ENCODE measurements at places on chromosomes 2 and 18.

DNA sequence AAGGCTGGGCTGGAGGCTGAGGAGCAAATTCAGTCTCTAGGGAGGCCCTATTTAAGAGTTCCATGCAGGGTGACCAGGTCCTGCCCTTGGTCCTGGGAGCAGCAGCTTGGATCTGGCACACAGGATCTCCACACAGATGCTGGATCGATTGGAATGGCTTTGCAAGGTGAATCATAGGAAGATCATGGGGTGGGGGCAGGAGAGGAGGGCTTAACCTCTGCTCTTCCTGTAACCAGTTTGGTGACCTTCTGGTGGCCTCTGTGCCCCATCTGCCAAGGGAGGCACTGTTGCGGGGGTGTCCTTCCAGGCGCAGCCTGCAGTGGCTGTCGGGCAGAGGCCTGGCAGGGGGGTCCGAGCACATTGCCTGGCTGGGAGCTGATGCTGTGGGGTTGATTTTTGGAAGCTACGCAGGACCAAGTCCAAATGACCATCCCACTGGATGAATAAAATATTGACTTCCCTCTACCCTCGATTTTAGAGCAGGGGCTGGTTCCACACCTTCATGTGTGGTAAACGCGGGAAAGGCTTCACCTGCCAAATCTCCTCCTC lies 79.7 kb downstream of the EDAR start:
- DNase-seq = no peak

- no peak for DNase-seq
Observed at GRCh38 chr2:184357033-184357432, 241.3 kb upstream of the ZNF804A start.

- no peak for DNase-seq
Observed at GRCh38 chr18:62881509-62882016, 166.2 kb downstream of the PHLPP1 start.

DNA sequence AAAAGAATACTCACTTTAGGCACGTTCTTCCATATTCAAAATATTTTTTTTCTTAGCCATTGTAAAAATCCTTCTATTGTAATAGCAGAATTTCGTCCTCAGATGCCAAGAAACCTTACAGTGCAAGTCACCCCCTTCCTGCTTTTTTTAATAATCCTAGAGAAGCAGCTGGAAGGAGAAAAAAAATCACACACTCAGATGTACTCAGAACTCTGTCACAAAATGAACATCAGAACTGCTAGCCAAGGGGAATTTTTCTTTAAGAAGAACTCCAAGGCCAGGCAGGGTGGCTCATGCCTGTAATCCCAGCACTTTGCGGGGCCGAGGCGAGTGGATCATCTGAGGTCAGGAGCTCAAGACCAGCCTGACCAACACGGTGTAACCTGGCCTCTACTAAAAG lies 127.3 kb upstream of the SPATS2L start:
- DNase-seq = no peak

DNA sequence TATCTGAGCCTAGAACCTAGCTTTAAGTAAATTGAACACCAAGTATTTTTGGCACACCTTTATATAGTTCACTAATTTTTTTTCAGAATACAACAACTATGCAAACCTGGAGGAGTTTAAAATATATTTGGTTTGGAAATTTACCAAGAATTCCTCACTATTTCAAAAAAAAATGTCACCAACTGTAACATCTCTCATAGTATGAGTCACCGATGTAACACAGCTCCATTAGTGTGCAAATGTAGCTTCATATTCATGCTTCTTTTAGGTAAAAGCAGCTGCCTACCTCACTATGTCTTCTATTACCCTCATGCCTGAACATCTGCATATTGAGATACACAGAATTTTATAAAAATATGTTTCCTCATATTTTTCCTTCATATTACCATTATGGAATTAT lies 80.5 kb downstream of the NRXN1 start:
- no peak for DNase-seq

GRCh38 chr18:37873416-37873815 lies 307.8 kb upstream of the CELF4 start:
- DNase-seq = no peak

DNA sequence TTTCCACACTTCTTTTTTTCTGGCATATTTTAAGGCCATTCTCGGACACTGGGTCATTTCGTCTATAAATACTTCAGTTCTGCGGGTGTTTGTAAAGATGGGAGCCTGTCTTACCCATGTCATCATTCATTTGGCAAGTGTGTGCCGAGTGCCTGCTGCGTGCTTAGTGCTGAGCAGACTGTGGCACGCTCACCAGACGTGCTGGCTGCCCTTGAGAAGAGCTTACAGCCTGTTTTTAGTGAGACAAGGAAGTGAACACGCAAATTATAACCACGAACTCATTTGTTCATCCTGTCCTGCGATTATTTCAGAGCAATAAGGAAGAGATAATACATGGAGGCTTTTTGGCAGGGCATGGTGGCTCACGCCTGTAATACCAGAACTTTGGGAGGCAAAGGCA lies 10.4 kb upstream of the STON1 start:
- DNase-seq = no peak

- DNase-seq = no peak
Observed at GRCh38 chr2:10079870-10080535, at the start of gene CYS1. TSS of gene CYS1 (minus strand) at chr2:10080411. CDS start at chr2:10080223, 188 bp downstream.

DNA sequence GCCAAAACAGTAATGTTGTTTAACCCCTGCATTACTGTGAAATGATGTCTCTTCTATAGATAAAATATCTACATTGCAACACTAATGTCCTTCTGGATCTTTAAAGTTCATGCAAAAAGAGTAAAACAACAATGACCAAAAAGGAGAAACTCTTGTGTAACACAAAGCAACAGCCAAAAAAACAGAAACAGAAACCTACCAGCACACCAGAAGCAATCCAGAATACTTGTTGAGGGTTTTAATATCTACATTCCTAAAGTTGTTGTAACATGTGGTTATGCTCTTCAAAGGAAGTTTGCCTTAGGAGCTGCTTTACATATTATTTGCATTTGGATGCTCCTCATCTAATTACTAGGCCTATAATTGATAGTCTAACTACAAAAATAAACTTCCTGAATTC lies 157.2 kb downstream of the BABAM2 start:
- no peak for DNase-seq

DNA sequence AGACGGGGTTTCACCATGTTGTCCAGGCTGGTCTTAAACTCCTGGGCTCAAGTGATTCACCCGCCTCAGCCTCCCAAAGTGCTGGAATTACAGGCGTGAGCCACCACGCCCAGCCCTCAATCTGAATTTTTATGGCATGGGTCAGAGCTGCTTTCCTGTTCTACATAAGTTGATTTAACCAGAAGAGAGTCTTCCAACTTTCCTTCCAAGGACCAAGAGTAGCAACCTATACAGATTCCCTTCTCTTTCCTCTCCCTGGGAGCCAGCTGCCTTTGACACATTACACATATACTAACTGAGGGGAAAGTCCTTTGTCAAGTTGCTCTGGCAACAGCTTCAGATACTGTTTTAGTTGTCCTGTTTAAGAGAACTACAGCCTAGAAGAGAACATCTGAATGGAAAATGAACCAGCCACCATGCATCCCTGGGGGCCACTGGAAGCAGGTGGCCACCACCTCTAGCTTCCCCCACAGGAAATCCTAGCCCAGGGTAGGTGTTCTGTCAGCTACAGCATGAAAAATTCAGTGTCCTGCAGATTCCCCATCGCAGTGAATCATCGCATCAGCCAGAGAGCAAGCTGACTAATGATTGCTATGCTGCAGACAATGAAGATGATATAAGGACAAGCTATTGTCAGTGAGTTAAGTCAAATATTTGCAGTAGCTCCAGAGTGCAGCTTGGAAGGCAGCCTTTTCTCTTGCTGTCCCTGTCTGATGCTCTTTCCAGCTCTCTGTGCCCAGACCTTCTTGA lies 62.9 kb downstream of the POMC start:
- no peak for DNase-seq

GRCh38 chr2:107136733-107137132 lies 250.8 kb upstream of the ST6GAL2 start:
- no peak for DNase-seq

DNA sequence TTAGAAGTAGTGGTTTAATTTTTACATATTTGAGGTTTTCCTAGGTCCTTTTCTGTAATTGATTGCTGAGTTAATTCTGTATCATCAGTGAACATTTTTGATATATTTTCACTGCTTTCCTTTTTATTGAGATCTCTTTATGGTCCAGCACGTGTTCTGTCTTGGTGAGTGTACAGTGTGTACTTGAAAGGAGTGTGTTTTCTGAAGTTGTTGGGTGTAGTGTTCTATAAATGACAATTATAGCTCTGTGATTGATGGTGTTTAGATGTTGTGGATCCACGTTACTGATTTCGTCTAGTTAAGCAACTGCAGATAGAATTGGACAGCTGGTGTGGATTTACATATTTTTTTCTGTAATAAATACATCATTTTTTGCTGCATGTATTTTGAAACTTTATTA lies 32.7 kb downstream of the AGFG1 start:
- no peak for DNase-seq

DNA sequence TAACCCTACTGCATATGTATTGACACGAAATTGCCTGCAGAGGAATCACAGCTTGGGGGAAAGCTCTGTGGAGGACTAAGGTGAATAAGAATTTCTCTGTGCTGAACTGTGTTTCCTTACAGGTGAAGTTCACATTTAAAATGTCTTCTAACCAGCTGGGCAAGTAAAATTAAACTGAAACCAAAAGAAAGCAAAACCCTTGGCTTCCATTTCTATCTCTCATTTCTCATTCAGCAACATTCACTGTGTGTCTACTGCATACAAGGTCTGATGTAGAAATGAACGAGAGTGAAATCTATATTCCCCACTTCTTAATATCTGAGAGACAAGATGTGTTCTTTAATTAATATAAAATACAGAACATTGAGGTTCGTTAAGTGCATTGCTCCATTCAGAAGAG lies 397.3 kb downstream of the SOX11 start:
- DNase-seq = no peak

DNA sequence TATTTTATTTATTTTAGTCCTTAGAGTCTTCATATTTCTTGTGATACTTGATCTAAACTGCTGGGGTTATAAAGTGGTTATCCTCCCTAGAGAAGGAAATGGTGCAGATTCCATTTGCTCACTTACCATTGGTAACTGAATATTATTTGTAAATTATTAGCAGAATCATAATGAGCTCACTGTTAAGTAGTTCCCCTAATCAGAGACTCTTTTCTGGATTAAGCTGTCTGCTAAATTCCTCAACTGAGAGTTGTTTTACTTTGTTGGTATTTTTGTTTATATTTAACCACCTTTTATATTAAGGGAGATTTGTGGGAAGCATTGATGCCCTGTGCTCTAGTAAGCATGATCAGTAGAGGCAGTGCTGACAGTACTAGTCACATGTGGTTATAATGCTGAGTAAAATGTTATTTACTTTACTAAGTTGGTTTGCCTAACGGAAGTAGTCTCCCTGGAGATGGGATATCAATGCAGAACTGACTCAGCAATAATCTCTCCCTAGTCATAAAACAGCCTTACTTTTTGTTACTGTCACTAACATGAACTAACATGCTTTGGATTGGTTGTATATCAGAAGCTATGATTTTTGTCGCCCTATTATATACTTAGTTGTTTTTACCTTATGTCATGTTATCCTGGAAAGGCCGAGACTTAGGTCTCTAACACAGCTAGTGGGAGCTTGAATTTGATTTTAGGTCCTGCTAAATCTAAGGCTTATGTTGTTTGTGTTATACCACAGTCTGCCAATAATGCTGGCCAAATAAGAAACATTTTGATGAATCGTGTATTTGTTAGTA lies 166.7 kb downstream of the MCFD2 start:
- DNase-seq = no peak

GRCh38 chr2:239457586-239458445 lies 57.0 kb upstream of the HDAC4 start:
- peak; percentile 38 for DNase-seq

DNA sequence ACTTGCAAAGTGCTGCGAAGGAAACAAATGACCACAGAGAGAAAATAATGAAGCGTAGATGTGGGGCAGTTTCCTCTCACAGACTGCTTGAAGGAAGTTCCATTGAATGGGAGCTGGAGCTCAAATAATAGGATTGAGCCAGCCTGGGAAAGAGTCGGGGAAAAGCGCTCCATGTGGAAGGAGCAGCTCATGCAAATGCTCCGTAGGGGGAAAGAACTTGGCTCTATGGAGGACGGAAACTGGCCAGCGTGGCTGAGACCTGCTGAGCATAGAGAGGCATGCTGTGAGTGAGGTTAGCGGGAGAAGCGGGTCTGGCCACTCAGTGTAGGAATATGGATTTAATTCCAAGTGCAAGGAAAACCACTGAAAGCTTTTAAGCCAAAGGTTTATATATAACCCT lies 28.6 kb upstream of the VIT start:
- no peak for DNase-seq

DNA sequence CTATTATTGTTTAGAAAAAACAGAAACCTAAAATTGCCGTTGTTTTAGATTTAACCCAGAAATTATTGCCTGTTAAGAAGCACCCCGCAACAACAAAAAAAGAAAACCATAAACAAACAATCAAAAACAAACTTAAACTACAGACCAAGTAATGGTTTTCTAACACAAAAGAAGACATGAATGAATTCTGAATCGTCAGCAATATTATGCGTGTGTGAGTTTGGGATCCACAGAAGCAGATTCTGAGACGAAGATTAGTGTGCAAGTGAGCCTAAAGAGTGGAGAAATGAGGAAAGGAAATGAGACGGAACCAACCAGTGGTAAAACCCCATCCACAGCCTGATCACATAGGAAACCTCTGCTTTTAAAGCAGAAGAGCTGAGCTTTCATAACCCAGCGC lies 1514.9 kb upstream of the PIK3C3 start:
- DNase-seq = no peak

GRCh38 chr2:205805136-205805535 lies 122.8 kb downstream of the NRP2 start:
- DNase-seq = no peak

DNA sequence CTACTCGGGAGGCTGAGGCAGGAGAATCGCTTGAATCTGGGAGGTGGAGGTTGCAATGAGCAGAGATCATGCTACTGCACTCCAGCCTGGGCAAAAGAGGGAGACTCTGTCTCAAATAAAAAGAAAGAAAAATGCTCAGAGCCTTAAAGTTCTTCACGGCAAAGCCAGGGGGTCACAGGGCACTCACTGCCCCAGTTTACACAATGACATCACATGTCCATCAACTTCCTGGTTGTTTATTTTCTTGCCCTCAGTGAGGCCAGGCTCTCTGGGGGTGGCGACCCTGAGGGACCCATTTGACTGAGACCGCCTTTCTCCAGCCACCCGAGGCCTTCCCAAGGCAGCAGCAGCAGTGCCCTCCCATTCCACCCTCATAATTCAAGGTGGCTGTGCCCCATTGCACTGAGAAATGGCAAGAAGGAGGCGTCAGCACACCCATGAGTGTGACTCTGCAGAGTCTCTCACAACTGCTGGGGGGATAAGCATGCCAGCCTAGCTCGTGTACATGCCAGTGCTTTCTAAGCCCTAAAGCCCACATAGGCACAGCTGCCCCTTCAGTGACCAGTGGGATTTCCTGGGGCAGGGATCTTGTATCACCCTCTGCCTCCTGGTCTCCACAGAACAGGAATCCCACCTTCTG lies 50.0 kb downstream of the SFXN5 start:
- DNase-seq = no peak

- DNase-seq = no peak
Observed at GRCh38 chr2:119028327-119029174, 86.6 kb downstream of the MARCO start.
